Stimulated activated CD4-positive, alpha-beta T cell treated with anti-CD3 and anti-CD28 coated beads, Interleukin-1b, Interleukin-23, amount 100 ng/mL, for 1 hour (primary cell): ENCODE measurements at places on chromosomes 1 and 21.

- no peak for DNase-seq
Measured at GRCh38 chr1:204289280-204289679, 70.4 kb downstream of the PLEKHA6 start.

- DNase-seq: no peak
Measured at GRCh38 chr1:90319918-90320317, 325.0 kb downstream of the ZNF326 start.

GRCh38 chr21:42209801-42210479 is 9.0 kb upstream of the ABCG1 start:
- DNase-seq: no peak

GRCh38 chr1:15384301-15384901 is 25.3 kb upstream of the EFHD2 start:
- DNase-seq: no peak

DNA sequence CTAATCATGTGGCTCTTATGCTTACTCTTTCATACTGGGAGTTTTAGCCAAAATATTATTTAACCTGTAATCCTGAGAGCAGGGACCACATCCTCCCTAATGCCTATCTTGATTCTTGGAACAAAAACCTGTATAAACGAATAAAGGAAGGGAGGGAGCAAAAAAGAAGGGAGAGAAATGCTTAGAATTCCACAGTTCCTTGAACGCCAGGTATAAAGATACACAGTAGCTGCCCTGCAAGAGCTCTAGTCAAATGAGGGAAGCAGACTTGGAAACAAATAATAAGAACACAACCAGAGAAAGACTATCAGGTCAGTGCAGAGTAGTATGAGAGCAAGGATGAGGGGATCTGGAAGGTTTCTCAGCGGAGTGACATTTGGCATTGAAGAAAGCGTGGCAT is 116.3 kb downstream of the SLC30A10 start:
- DNase-seq: no peak

GRCh38 chr1:64756770-64757169 is 11.9 kb downstream of the RAVER2 start:
- DNase-seq: no peak

DNA sequence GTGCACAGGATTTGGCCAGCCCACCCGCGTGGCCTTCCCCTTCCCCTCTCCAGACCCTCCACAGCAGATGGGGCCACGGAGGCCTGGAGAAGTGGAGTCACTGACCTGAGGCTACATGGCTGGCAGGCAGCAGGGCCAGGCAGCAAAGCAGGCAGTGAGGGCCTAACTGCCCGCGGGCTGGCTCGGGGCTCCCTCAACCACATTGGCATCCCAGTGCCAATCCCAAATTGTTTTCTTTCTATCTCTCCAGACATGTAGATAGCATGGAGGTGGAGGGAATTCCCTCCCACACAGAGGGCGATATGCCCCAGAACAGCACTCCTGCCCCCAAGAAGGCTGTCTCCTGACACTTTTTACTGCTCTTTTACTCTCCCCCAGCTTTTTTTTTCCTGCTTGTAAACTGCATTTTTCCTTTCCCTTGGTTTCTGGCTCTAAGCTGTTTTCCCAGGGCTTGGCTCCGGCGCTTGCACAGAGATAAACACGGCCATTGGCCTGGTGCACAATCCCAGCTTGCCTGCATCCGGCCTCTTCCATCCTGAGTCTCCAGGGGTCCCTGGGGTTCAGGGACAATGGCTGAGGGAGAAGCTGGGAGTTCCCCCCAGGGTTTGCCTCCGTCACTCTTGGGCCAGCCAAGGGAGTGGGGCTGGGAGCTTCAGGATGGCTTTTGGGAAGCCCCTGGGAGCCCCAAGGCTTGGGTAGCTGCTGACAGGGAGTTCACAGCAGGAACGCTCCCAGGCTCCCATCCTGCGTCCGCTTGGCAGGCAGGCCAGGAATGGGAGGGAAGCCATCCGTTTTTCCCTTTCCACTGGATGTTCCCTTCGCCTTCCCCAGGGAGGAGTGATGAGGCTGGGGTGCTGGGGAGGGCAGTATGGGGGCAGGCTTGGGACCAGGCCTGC is 7.0 kb downstream of the EPHX1 start:
- no peak for DNase-seq

DNA sequence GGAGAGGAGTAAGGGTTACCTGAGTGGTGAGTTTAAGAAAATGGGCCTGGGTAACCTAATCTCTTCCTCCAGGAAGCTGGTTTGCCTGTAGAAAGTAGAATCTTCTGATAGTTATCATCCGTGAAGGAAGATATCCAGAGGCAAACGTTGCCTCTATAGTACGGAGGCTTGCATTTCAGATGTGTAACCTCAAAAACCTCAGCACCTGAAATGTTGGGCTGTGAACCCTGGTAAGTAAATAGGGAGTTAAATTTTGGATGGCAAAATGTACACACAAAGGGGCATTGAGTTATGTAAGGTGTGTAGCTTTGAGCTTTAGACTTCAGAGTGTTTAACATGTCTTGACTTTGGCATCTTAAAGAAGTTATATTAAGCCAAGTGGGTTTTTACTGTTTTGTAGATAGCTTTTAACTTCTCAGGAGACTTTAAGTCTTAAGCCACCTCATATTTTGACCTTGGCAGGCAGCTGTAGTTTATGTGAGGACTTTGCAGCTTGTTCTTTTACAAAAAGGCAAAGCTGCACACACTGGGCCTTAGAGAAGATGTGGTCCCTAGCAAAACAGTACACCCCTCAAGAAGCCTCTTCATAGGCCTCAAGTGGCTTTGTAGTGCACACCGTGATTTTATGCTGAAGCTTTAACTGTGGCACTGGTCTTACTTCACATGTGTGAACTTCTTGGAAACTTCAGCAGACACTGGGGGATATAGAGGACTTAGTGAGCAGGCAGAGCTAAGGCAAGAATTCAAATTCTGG is 83.4 kb downstream of the SNRPE start:
- DNase-seq: no peak

DNA sequence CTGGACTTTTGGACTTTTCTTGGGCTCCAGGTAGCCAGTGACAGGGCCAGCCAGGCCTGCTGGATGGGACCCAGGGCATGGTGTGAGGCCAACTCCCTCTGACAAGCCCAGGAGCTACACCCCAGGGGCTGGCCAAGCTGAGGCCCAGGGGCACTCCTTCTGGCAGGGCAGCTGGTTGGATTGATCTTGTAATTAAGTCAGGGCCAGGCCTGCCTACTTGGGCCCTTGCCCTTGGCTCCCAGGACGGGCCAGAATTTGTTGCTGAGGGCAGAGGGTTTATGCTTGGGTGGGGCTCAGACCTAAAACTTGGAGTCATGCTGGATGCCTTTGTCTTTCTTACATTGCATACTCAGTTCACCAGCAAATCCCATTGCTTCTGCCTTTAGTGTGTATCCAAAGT is 20.7 kb downstream of the KCNA2 start:
- DNase-seq: no peak

DNA sequence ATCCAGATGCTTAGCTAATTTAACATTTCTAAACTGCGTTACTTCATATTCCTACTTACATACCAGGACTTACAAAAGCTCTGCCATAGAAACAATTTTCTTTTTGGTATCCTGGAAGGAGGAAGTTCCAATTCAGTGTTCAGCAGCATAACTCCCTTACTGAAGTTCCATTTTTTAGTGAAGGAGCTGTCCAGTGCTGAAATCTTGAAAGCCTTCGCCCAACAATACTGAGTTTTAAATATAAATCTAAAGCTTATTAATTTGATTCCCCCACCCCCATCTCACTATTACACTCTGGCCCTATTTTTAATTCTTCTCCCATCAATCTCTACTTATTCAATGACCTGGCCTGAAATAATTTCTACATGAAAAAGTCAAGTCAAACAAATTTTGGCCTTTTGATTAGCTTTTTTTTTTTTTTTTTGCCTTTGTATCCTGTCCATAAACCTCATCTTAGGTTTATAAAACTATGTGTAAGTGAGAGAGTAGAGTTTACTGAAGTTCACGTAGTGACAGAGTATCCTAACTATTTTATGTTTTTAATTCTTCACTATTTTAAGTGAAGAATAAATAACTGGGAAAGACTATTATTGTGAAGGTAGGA is 323.0 kb upstream of the PLD5 start:
- DNase-seq: no peak

- no peak for DNase-seq
Measured at GRCh38 chr1:168811176-168811575, 82.2 kb upstream of the DPT start.

DNA sequence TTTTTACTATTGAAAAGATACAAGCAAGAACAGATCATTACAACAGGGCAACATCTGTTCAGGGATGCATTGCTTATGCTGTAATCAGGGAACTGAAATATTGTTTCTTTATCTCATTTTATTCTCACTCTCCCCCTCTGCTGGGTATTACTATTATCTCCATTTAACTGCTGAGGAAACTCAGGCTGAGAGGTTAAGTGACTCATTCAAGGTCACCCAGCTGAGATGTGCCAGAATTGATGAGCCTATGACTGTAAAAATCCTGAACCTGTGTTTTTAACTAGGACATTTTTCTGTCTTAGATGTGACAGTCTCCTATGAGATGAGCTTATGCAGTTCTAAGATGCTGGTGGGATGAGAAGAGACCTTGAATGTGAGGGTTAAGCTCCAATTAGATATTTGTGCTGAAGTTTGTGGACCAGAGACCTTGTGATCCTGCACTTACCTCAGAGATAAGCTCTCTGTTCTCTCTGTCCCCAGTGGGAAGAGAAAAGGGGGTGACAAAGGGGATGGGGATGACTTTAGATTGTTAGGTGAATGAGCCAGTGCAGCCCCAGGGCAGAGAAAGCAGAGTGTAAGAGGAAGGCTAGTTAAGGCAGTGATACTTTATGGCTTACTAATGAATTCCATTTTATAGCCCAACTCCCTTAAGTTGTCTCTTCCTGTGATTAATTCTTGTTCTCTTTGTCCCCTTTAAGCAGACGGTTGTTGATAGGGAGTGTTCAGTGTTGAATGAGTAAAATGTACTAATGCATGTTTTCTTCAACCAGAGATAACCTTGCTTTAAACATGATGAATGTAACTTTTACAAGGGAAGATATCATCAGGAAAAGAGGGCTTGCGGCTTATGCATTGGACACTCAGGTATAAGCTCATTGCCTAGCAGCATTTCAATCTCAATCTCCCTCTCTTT is 111.4 kb downstream of the HLX start:
- DNase-seq: no peak

DNA sequence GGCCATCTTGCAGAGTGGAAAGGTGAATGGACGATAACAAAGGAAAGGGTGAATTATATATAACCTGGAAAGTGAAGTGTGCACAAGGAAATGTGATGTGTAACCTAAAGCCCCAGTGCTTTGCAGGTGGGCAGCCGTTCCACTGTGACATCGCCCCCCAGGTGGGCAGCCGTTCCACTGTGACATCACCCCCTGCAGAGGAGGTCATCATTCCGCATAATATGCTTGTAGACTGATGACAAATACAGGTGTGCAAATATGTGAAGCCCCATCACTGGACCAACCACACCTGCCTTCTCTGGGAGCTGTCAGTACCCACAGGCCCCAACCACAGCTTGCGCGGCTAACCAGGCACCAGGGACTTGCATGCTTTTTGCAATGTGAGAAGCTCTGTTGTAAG is 4.7 kb upstream of the ZNF496 start:
- DNase-seq: no peak

DNA sequence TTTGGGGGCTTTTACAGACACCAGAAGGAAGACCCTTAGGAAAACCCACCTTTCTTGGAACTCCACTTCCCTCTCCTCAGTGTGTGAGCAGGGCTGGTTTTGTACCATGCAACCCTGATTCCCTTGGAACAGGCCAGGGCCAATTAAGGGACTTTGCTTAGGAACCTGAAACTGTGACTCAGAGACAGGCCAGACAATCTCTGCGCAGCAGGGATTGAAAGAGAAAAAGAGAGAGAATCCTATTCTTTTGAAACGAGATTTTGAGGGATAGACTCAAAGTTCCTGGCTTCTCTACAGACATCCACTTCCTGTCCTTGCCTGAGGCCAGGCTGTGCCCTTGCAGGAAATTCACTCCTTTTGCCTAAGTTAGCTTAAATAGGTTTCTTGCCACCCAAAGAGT is 23.1 kb upstream of the C1orf198 start:
- DNase-seq: no peak

DNA sequence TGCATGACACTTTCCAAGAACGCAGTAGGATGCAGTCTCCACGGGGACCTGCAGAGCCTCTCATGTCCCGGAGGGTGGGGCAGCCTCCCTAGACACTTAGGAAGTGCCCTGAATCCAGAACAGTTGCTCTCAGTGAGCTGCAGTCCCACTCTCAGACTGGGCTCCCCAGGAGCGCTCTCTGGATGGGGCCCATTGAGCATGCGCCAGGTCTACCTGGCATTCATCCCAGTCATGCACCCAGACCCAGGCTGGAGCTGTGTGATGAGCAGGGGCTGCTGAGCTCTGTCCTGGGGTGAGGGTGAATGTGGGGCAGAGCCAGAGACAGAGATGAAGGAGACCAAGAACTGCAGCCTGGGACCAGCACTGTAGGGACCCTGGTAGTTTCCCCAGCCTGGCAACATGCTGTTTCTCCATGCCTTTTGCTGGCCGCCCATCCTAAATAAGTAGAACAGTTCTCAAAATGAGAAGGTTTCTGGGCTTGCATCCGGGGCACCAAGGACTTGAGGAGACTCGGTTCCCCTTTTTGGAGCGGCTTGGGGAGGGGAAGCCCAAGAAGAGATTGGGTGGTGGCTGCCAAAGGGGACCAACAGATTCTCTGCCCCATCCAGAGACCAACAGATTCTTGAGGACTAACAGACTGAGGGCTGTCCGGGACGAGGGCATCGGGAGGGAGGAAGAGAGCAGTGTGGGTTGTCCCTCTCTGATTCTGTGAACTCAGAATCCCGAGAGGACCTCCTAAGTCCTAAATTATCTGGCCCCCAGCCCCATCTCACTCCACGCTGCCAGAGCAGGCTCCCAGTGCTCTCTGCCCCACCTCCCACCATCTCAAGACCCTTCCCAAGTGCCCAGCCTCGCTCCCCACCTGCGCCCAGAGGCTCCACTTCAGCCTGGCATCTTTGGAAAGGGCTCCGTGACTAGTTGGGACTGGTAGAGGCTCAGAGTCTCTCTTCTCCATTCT is 1.0 kb upstream of the PGLYRP4 start:
- DNase-seq: no peak

DNA sequence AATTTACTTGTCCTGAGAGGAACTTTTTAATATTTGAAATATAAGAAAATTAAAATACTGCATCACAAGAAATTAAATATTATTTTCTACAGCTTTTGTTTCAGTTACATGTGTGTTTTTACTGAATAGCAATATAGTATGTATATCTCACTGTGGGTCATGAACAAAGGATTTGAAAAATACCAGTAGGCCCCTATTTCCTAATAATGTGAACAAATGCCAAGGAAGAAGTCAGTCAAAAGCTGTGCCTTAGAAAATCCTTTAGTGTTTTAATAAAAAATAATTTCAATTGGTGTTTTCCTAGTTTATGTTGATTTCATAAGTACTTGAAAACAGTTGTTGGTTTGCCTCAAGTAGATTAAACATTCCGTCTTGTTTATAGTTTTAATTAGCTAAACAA is 46.7 kb downstream of the SMYD3 start:
- no peak for DNase-seq
